ENCODE measurements at places on chromosomes 6 and 20. TPM values are rescaled to one million over a fixed set of nuclear protein-coding genes. Genes with fewer than 3 reads are reported as not detected.

Gene ZNF311
- 0.66 TPM for total RNA-seq

Gene EEF1A2
- total RNA-seq: 0.20 TPM

Gene OOEP
- total RNA-seq: 0.47 TPM

Gene TBXT
- not detected for total RNA-seq

Gene EPPIN
- total RNA-seq: not detected

- H3K27ac ChIP-seq: no peak overlapping the region
- no peak overlapping the region for H3K4me3 ChIP-seq
Measured at GRCh38 chr6:36858407-36858981, 16.1 kb downstream of the PPIL1 start.

GRCh38 chr20:41386502-41387427 lies 20.1 kb upstream of the EMILIN3 start:
- H3K4me3 ChIP-seq: no peak overlapping the region
- no peak for DNase-seq
- no peaks in the 10 kb centered on the region for H3K4me1 ChIP-seq
- H3K27ac ChIP-seq: no peak overlapping the region
- no peaks in the 10 kb centered on the region for H3K36me3 ChIP-seq

GRCh38 chr20:25277051-25277801 lies 29.3 kb downstream of the PYGB start:
- H3K27ac ChIP-seq: no peak overlapping the region
- H3K4me3 ChIP-seq: no peak overlapping the region
- no peaks in the 10 kb centered on the region for H3K27me3 ChIP-seq

DNA sequence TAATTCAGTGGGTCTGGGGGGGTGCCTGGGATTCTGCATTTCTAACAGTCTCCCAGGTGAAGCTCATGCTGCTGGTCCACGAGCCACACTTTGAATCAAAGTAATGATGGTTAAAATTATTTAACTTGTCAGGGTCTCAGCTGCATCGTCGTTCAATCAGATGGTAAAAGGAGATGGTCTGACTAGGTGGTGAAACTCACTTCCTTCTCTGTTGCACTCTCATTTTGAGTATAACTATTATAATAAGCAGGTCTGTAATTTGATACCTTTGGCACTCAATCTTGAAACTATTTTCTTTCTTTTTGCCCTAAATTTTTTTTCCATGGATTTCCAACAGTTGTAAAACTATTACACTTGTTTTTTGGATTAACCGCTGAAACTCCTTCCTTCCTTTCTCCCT lies 292.5 kb downstream of the FARS2 start:
- H3K4me1 ChIP-seq: no peaks in the 10 kb centered on the region
- no peak for DNase-seq
- H3K4me3 ChIP-seq: no peak overlapping the region
- no peaks in the 10 kb centered on the region for H3K27me3 ChIP-seq
- H3K27ac ChIP-seq: no peak overlapping the region

DNA sequence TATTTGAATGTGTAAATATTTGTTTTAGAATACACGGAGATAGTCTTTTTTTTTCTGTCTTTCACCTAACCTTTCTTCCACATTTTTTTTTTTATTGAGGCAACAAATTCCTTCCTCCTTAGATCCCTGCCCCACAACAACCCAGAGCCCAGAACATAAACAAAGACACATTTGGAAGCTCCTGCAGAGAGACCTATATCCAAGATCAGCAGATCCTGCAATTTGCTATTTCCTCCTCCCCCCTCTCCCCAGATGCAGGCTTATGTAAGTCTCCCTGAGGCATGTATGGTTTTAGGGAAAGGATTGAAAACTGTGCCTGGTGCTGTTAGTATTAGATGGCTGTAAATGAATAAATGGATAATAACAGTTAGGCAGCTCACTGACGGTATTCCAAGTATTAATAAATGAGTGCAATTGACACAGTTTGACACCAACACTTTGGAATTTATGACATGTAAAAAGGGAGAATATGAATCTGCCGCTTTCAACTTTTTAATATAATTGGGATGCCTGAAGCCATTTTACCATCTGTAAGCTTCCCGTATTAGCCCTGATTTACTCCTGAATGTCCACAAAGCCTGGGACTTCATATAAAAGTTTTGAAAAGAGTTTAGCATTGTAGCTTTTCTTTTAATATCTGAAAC lies 608.3 kb upstream of the CITED2 start:
- H3K27ac ChIP-seq: no peak overlapping the region
- H3K36me3 ChIP-seq: no peaks in the 10 kb centered on the region
- H3K4me1 ChIP-seq: no peaks in the 10 kb centered on the region
- H3K27me3 ChIP-seq: no peaks in the 10 kb centered on the region
- no peak overlapping the region for H3K4me3 ChIP-seq
- DNase-seq: no peak

GRCh38 chr6:16097382-16098171 lies 31.3 kb upstream of the MYLIP start:
- no peak for DNase-seq
- H3K36me3 ChIP-seq: no peaks in the 10 kb centered on the region
- H3K27me3 ChIP-seq: no peaks in the 10 kb centered on the region
- no peak overlapping the region for H3K4me3 ChIP-seq
- no peaks in the 10 kb centered on the region for H3K4me1 ChIP-seq

DNA sequence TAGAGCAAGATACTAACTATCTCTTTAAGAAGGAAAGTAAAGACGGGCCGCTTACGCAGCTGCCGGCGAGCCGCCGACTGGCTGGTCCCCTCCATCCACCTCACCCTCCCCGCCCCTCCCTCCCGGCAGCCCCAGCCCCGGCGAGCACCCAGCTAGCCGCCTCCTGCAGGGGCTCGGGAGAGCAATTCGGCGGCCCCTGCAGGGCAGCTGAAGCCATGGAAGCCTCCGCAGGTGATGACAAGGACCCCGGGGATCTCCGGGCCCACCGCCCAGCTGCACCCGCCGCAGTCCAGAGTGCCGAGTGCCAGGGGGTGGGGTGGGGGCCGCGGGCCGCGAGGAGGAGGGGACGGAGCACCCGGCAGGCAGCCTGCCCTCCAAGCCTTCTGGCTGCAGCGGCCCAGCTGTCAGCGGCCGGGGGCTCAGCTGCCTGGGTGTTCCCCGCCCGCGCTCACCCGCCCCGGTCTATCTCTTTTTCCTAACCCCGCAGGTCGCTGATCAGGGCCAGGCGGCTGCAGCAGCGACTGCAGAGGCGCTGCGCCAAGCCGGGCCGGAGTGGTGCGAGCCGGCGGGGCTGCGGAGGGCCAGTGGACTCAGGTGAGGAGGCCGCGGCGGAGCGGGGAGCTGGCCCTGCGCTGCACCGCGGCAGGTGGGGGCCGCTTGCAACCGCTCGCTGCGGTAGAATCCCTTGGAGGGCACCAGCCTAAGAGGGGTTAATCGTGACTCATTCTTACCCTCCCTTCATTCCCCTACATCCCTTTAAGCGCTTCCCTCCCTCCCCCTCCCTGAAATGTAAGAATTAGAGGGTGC lies at the start of gene SNPH:
TSS of gene SNPH (plus strand) at position 128 of the 807 bp plus-strand sequence. CDS start 29,946 bp downstream, outside the sequence.
- peaks cover 51% of the 10 kb centered on the region for H3K4me1 ChIP-seq
- DNase-seq: peak; percentile 70
- no peaks in the 10 kb centered on the region for H3K36me3 ChIP-seq
- H3K27me3 ChIP-seq: no peaks in the 10 kb centered on the region

GRCh38 chr6:145063091-145063490 lies 672.2 kb downstream of the EPM2A start:
- H3K36me3 ChIP-seq: no peaks in the 10 kb centered on the region
- DNase-seq: no peak
- no peaks in the 10 kb centered on the region for H3K27me3 ChIP-seq
- H3K4me1 ChIP-seq: no peaks in the 10 kb centered on the region
- no peak overlapping the region for H3K4me3 ChIP-seq
- H3K27ac ChIP-seq: no peak overlapping the region

DNA sequence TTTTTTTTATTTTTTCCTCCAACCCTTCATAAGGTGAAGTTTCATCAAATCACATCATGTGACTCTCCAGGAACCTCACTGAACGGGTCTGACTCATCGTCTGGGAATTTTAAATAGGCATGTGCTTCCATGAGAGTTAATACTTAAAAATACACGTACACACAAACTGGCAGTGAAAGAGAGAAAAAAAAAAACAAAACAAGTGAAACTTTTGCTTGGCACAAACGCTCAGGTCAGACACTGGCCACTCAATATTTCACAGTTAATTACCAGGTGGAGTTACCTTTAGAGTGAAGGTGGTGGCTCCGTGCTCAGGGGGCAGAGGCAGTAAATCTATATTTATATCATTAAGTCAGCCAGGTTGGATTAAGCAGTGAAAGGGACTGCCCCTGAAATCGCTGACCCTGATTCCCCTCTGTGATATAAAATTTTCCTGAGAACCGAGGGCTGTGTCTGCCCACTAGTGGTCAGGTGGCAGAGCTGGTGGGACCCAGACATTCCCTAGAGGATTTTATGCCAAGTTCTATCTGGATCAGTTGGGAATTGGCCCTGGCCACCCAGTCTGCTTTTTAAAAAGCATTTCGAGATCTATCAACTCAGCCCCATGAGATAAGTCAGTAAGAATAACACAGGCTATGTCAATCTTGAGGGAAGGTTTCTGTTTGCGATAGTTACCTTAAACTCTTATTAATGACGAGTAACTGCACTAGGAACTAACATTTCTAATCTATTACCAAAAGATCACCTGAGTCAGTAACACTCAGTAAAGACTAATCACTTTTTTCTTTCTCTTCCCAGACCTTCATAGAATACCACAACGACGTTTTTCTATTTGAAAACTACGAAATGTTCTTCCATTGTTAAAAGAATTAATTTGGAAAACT lies 259.1 kb downstream of the HDGFL1 start:
- no peaks in the 10 kb centered on the region for H3K36me3 ChIP-seq
- H3K4me3 ChIP-seq: no peak overlapping the region
- DNase-seq: no peak
- no peaks in the 10 kb centered on the region for H3K27me3 ChIP-seq
- H3K27ac ChIP-seq: no peak overlapping the region
- H3K4me1 ChIP-seq: no peaks in the 10 kb centered on the region

- H3K4me1 ChIP-seq: peaks cover 9% of the 10 kb centered on the region
- no peaks in the 10 kb centered on the region for H3K27me3 ChIP-seq
- H3K27ac ChIP-seq: no peak overlapping the region
Measured at GRCh38 chr20:31833931-31834521, 11.4 kb downstream of the FOXS1 start.

DNA sequence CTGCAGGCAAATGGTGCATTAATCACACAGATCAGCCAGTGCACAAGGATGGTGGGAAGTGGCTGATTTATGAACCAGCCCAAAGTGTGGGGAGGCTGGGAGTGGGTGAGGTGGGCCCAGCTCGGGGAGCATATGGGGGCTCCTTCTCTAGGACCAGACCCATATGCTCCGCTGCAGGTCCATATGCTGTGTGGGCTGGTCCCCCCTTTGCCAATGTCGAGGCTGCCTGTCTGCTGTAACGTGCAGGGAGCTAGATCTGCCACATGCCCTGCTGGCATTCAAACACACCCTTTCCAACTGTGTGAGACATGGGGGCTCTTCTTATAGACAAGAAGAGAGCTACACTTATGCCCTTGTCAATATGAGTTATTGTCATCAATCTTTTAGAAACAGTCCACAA lies 566.3 kb downstream of the DHX35 start:
- no peaks in the 10 kb centered on the region for H3K27me3 ChIP-seq
- DNase-seq: no peak
- H3K36me3 ChIP-seq: no peaks in the 10 kb centered on the region
- H3K4me3 ChIP-seq: no peak overlapping the region
- H3K4me1 ChIP-seq: no peaks in the 10 kb centered on the region

DNA sequence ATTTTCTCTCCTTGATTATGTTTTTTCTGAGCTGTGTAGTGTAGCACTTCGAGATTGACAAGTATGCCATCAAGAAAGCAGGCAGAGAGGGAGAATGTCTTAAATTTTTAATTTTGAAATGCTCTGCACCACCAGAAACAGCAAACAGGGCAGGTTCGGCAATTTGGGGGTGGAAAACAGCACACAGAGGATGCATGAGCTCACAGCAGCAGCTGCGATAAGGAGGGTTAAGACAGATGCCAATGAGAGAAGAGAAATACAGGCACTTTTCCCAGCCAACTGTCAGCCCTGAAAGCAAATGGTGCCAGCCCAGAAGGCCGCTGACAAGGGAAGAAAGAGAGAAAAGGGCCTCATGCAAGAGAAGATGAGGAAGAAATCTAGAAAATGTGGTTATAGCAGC lies 15.1 kb upstream of the SNRPB2 start:
- H3K27ac ChIP-seq: no peak overlapping the region
- no peak overlapping the region for H3K4me3 ChIP-seq
- H3K4me1 ChIP-seq: peaks cover under 1% of the 10 kb centered on the region
- no peaks in the 10 kb centered on the region for H3K27me3 ChIP-seq
- H3K36me3 ChIP-seq: no peaks in the 10 kb centered on the region

DNA sequence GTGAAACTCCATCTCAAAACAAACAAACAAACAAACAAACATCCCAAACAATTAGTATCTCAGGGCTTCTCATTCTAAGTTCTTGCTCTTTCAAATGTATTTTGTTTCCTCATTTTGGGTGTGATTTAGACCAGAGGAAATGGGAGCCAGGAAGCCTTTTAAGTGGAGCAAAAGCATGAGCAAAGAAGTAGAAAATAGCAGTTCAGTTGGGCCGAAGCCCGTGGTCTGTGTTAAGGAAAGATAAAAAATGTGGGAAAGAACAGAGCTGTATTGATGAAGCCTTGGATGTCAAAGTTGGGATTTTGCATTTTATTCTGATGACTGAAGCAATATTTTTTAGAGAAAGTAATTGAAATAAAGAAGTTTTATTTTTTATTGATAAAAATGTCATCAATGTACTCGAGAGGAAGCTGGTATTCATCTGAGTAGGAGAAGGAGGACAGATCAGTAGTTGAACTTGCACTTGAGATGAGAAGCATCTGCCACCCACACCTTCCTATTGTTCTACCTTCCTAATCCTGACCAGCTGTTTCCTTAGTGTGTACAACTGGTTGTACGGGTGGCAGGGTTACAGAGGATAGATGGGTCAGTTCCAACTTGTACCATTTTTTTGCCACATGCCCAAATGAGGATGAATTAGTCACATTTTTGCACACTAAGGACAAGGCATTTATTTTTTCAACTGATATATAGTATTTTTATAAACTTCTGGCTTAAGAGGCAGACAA lies 56.1 kb downstream of the KIAA0408 start:
- no peak for DNase-seq
- peaks cover 2% of the 10 kb centered on the region for H3K27me3 ChIP-seq
- no peaks in the 10 kb centered on the region for H3K36me3 ChIP-seq
- no peaks in the 10 kb centered on the region for H3K4me1 ChIP-seq
- H3K27ac ChIP-seq: no peak overlapping the region

DNA sequence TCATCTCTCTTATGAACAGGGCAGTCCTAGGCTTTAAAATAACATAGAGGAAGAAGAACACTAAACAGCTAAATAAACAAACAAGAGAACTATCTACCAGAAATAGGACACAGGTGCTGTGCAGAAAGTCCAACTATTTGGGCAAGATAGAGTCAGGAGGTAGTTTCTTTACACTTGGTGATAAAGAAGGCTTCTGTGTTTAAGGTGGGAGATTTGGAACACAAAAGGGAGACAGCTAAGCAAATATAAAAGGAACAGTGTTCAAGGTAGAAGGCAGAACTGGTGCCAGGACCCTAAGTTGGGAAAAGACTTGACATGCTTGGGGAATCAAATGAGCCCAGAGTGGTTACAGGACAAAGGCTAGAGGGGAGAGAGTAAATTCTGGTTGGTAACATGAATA lies 110.5 kb downstream of the MANEA start:
- H3K4me3 ChIP-seq: no peak overlapping the region
- no peak overlapping the region for H3K27ac ChIP-seq
- H3K36me3 ChIP-seq: no peaks in the 10 kb centered on the region
- H3K27me3 ChIP-seq: no peaks in the 10 kb centered on the region

- no peaks in the 10 kb centered on the region for H3K4me1 ChIP-seq
- DNase-seq: no peak
- H3K36me3 ChIP-seq: peaks cover 19% of the 10 kb centered on the region
- no peak overlapping the region for H3K4me3 ChIP-seq
- H3K27ac ChIP-seq: no peak overlapping the region
Measured at GRCh38 chr6:85561750-85562357, 31.8 kb downstream of the SNX14 start.

All from CD8-positive, alpha-beta memory T cell (primary cell).